Fibroblast of skin of right biceps (primary cell): ENCODE measurements at places on chromosomes 3 and 15.
A peak's percentile ranks its signal among the peaks of the same experiment; 100 is the strongest.

DNA sequence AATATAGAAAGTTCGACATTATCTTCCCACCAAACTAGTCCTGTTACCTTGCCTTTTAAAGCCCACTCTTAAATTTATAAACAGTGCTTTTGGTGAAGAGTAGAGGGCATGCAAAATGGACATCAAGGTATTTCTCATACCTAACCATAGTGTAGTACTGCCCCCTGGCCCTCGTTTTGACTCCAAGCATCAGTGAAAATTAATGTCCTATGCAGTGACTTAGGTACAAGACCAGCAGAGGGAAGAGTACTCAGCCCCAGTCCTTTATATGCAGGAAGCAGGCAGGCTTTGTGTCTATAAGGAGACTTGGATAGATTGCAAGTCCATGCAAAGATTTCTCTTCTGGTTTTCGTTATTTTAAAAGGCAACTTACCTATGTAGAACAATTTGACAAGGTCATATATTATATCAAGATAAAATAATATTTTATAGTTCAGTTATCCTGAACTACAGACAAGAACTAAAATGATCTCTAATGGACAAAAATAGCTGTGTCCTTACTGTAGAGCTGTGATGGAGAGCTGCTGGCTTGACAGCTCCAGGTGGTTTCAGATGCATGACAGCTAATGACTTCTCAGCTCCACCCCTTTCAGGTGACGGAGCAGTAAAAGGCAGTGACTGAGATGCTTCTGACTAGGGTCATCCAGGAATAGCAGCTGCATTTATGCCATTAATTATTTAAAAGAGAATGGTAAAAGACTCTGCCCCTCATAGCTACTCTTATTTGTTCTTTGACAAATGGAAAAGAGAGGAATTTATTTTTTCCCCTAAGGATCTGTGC is 646.1 kb downstream of the SQOR start:
- peak; percentile 12 for DNase-seq

DNA sequence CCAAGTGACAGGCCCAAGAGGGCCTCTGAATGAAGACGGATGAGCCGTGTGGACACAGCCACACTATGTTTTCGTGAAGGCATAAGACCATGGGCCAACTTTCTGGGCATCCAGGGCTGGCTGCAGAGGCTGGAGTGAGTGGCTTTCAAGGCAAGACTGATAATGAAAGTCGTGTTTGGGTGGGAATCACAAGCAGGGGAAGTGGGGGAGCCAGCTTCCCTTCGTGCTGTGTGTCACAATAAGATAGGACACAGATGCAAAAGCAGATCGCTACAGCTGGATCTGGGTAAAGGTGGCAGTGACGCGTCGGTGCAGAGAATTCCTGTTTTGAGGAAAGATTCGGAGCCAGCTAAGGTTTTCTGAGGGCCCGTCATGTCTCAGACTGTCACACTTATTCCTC is 309.8 kb upstream of the CTDSPL start:
- no peak for DNase-seq

- DNase-seq = no peak
These were observed 65.4 kb upstream of the C3orf80 start for GRCh38 chr3:160159806-160160205.

DNA sequence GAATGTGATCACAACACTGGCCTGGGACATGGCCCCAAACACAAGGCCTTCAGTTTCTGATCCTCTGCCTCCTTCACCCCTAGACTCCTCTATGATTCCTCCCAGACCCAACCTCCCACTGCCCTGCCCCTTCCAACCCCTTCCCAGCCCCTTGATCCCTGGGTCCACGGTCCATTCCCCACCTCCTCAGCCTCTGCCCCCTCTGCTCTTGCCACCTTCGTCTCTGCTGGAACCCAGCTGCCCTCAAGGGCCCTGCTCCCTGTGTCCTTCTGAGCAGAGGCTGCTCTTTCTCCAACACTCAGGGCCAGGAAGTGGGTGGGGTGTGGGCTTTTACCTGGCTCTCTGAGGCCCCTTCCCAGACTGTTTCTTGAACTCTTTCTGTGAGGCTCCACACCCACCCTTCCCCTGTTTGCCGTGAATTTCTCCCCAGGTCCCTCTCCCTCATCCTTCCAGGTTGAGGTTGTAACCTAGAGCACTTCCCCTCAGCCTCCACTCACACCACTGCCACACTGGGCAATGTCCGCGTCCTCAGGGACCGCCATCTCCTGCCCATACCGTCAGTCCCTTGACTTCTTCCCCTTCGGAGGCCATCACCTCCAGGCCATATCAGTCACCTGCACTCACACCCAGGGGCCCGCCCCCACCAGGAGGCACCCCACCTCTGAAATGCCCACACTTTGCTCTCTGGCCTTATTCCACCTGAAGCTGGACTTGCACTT is 18.7 kb upstream of the SLCO2A1 start:
- no peak for DNase-seq

- DNase-seq = peak; percentile 29
These were observed 272.6 kb downstream of the SUCLG2 start for GRCh38 chr3:67381667-67382272.

- no peak for DNase-seq
These were observed 45.2 kb downstream of the RARB start for GRCh38 chr3:25473246-25473645.

- DNase-seq = no peak
These were observed 182.3 kb downstream of the OR4M2 start for GRCh38 chr15:22262613-22263020.

DNA sequence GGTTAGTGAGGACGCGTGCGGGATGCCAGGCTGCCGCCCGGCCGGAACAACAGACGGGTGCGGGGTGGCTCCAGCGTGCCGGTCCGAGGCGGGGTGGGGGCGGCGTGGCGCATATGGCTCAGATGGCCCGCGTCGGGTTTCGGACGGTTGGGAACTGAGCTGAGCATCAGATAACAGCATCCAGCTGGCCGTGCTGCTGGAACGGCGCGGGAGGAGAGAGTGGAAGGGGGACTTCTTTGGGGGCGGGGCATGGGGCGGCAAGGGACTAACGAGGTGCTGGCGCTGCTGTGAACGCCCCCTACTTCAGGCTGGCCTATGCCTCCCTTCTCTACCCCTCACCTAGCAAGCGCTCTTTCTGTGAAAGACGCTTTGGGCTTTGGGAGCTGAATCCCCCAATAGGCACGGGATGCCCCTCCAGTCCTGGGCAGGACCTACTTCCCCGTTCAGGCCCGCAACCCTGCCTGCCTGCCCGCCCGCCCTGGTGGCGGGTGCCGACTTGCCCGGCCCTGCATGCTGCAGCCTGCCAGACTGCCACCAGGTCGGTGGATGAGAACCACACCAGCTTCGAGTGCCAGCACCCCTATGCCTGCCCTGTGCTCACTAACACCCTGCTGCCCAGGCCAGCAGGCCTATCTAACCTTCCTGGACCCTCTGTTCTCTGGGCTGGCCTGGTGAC is 542 bp downstream of the INKA1 start:
- peak; percentile 49 for DNase-seq

GRCh38 chr3:32285891-32286290 is 47.4 kb downstream of the CMTM8 start:
- DNase-seq = no peak

- peak; percentile 96 for DNase-seq
These were observed 50.7 kb downstream of the CLDN11 start for GRCh38 chr3:170469151-170470062.

DNA sequence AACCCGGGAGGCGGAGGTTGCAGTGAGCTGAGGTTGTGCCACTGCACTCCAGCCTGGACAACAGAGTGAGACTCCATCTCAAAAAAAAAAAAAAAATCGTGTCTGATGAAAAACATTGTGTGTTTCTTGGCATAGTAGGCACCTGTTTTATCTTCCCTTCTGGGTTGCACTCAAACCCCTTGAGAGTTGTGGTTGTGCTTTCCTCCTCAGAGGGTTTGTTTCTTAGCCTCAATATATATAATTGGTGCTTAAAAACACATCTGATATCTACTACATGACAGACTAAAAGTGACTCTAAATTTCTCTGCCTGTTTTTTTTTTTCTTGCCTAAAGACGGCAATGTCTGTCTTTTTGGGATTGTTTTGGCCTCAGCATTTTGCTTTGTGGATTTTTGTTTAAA is 7.6 kb downstream of the NR1D2 start:
- DNase-seq = no peak

- DNase-seq = no peak
These were observed 52.4 kb downstream of the MCCC1 start for GRCh38 chr3:183046883-183047282.

GRCh38 chr3:183214277-183214612 is 38.8 kb upstream of the B3GNT5 start:
- DNase-seq = no peak

DNA sequence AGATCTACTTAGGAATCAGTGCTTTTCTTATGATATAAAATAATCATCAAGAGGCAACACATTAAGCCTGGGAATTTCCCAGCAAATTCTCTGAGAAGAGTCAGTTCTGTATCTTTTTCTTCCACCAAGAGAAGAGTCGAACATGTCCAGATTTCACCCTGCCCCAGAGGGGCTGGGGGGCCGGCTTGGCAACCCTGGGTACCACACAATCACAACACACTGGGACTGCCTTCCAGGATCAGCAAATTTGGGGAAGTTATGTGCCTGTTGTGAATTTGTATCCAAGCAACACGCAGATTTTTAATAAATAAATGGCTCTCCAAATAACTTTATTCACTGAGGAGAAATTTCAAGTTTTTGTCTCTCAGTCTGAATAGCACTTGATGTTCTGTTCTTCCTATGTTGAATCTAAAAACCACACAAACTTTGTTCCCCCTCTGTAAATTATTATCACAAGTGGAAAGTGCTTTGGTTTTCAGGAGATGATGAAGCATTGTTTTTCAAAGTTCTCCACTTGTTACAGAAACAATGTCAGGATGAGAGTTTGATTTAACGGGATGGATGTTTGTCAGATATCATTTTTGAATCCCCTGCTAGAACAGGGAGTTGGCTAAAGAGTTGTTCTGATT is 357.2 kb downstream of the ZNF385D start:
- no peak for DNase-seq

DNA sequence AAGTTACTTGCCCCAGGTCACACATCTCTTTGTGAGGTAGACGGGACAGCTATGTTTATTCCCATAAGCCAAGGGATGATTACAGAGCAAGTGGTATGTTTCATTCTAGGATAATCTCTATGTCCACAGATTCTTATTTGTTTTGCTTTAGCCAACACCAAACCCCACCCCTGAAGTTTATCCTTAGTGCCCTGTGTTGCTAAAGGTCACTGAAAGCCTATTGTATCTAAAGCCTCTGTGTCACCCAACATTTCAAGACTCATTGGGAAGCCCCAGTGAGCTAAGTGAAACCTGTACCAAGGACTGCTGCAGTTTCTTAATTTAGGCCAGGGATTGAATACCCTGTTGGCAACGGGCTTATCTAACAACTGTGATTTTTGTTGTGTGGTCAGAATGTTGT is 135.6 kb downstream of the ADAMTS9 start:
- no peak for DNase-seq

DNA sequence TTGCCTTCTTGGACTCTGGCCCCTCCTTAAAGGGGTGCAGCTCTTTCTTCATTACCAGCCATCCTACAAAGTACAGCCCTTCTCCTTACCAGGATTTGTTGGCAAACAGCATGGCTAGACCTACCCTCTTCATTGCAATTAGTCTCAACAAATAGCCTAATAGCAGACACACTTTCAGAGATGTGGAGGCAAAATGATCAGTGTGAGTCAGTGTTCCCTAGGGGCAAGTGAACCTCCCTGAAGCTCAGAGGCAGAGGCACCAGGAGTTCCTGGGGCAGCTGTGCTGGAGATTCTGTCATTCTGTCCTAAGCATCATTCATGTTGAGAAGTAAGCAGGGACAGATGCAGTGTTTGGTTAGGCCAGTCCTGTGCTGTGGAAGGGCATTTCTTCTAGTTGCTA is 14.6 kb upstream of the MECOM start:
- no peak for DNase-seq

GRCh38 chr15:63979262-63979793 is 67.0 kb downstream of the DAPK2 start:
- no peak for DNase-seq

GRCh38 chr3:16587681-16588060 is 17.6 kb downstream of the DAZL start:
- DNase-seq = peak; percentile 62

GRCh38 chr15:98800437-98801233 is 152.3 kb downstream of the IGF1R start:
- DNase-seq = peak; percentile 81

- DNase-seq = peak; percentile 35
These were observed 16.9 kb downstream of the CD47 start for GRCh38 chr3:108073764-108074431.
